ENCODE measurements at places on chromosomes 16 and 17.

- DNase-seq, result no peak
These were observed 15.5 kb upstream of the AXIN2 start for GRCh38 chr17:65576939-65577338.

GRCh38 chr16:79298894-79299799 is 301.4 kb downstream of the MAF start:
- DNase-seq, result no peak

- DNase-seq, result no peak
These were observed 31.0 kb downstream of the CPNE2 start for GRCh38 chr16:57123216-57123973.

DNA sequence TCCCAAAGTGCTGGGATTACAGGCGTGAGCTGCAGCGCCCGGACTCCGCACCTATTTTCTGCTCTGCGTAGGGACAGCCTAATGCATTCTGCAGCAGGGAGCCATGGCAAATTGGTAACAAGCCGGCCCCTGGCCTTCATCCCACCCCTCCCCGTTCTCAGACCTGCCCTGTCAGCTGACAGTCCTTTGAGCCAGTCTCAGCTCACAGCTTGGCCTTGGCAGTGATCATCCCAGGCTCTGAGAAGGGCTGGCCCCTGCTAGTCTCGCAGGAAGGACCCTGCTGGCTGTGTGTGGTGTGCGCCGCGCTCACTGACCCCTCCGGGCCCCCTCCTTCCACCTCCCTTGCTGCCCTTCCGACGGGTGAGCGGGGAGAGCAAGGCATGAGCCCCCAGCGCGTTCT is 10.3 kb upstream of the NPTX1 start:
- DNase-seq, result no peak

DNA sequence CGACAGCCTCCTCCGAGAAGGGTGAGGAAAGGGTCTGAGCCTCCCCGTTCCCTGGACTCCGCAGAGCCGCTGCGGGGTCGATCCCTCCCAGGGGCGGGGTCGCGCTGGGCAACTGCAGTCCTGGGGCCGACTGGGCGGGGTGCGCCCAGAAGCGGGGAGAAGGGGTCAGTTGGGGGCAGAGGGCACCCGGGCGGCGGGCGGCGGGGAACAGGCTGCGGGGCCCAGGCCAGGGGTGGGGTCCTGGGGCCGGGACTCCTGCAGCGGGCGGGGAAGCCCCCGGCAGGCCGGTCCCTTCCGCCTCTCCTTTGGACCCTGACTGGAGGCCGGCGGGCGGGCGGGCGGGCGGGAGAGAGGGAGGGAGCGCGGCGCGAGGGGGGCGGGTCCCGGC is 352 bp downstream of the GGNBP2 start:
- DNase-seq, result no peak

Measured in activated naive CD4-positive, alpha-beta T cell treated with Interleukin-2 at 50 U/mL for 16 hours (primary cell).